AG04450 (cell line): ENCODE measurements at places on chromosomes 12 and 14. TPM values are rescaled to one million over a fixed set of nuclear protein-coding genes. Genes with fewer than 3 reads are reported as not detected.

PPFIBP1 gene
- 42.5 and 58.3 TPM in 2 replicates for polyA plus RNA-seq

ZNF140 gene
- polyA plus RNA-seq, result 17.6 and 21.7 TPM in 2 replicates

- DNase-seq, result no peak
Measured at GRCh38 chr12:120145164-120145563, 28.6 kb upstream of the RAB35 start.

- no peak for DNase-seq
Measured at GRCh38 chr14:49919825-49920659, 27.2 kb downstream of the ARF6 start.

VRTN gene
- not detected in 2 replicates for polyA plus RNA-seq

DNA sequence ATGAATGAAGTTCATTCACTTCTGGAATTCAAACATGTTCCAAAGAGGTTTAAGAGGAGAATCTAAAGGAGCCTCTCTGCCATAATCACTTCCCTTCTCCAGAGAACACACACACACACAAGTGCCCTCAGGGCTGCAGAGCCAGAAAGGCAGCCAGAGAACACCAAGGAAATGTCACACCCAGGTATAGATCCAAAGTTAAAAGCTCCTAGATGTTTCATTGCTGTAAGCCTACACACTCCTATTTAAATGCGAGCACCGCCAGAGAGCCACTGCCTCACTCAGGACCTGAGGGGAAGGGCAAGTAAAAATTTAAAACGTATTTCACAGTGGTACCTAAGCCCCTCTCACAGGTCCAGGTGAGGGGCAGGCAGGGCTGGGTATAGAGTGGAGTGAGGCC, 82.4 kb downstream of the TTC9 start:
- DNase-seq, result no peak

CDCA3 gene
- 11.6 and 12.5 TPM in 2 replicates for polyA plus RNA-seq

GRCh38 chr14:49206828-49207227, 379.4 kb downstream of the RPS29 start:
- DNase-seq, result no peak

DNA sequence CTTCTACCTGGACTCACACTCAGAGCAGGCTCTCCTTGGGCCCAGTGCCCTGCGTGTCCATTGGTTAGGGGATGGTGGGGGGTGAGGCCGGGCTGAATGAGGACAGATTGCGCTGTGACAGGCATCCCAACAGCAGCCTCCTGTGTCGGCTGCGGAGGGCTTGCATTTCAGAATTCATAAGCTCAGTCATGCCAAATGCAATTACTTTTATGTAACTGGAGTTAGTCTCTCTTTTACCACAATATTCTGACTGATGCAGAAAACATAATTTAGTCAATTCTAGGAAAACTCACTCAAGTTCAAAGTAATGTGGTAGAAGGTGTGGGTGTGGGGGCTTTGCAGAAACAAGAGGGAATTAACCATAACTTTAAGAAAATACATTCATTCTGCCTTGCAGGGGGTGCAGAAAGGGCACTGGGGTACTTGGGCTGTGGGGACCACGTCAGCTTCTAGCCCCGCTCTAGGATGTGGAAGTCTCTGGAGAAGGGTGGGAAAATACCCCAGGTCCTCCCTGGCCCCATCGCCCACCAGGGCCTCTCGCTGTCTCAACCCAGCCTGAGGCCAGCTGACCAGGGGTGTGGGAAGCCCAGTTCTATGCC, 257.7 kb downstream of the ADGRD1 start:
- DNase-seq, result no peak

ZFHX2 gene
- 0.09 and 0.14 TPM in 2 replicates for polyA plus RNA-seq
